ENCODE measurements at places on chromosomes 5 and 9. TPM values are rescaled to one million over a fixed set of nuclear protein-coding genes. Genes with fewer than 3 reads are reported as not detected.

DNA sequence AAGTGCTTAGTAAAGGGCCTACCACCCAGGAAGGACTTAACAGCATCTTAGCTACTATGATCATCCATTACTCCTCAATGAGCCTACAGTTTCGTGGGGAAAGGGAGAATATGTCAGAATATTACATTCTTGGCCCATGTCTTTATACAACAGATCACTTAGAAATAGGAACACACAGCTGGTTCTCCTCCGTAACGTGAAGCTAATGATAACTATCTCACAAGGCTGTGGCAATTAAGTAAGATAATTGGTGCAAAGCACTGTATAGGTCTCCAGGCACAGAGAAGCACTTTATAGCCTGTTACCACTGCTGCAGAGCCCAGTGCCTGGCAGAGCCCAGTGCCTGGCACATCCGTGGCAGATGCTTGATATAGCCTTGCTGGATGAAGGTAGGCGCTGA is 347.6 kb downstream of the SLIT3 start:
- no peak for DNase-seq
- no peaks in the 10 kb centered on the region for H3K36me3 ChIP-seq
- no peak overlapping the region for H3K4me3 ChIP-seq
- no peak overlapping the region for H3K27ac ChIP-seq
- H3K4me1 ChIP-seq, result no peaks in the 10 kb centered on the region
- H3K27me3 ChIP-seq, result no peaks in the 10 kb centered on the region

- H3K27ac ChIP-seq, result no peak overlapping the region
- DNase-seq, result peak; percentile 58
- no peaks in the 10 kb centered on the region for H3K4me1 ChIP-seq
- H3K27me3 ChIP-seq, result no peaks in the 10 kb centered on the region
- no peak overlapping the region for H3K4me3 ChIP-seq
Observed at GRCh38 chr9:83649080-83649479, 26.1 kb downstream of the IDNK start.

DNA sequence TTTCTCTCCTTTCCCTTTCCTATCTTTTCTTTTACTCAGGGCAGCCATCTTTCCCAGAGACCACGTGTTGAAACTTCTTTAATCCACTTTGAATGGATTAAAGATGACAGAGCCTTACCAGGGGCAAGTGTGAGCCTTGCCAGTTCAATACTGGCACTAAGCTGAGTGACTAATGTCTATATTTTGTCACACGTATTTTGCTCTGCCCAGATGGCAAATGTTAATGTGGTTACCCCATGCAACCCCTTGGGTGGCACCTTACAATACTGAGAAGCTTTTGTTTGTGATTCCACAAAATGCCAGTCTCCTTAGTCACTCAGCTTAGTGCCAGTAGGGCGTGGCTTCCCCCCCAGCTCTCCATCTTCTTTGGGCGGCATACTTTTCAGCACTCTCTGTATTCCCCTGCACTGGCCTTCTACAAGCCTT is 24.8 kb downstream of the ANXA1 start:
- H3K36me3 ChIP-seq, result peaks cover 48% of the 10 kb centered on the region
- peak; percentile 80 for DNase-seq
- H3K4me3 ChIP-seq, result no peak overlapping the region

DNA sequence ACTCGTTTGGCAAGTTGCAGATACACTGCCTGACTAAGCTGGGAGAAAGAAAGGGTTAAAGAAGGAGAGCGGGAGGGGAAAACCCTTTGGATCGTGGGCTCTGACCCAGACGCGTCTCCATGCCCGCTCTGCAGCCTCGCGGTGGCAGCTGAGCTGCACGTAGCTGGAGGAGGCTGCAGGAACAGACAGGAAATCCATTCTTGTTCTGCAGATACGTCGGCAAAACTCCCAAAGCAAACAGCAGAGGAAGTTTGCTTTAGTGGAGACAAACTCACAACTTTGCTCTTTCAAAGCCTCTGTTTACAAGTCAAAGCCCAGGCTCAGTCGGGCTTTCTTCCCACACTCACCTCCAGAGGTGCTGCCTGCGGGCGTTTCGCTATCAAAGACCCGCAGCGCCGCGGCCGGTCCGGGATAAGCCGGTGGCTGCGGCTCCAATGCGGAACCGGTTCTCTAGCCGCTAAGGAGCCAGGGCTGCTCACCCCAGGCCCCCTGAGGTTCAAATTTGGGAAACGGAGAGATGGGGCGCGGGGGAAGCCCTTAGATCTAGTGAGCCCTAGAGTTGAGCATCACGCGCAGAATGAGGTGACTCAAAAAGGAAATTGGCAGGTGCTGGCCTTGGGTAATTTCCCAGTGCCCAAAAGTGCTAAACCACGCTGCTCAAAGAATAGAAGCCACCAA is 60.7 kb downstream of the MAT2B start:
- no peak overlapping the region for H3K27ac ChIP-seq
- H3K4me1 ChIP-seq, result peaks cover 51% of the 10 kb centered on the region
- peak; percentile 30 for DNase-seq
- H3K4me3 ChIP-seq, result peak overlapping the region; percentile 59

DNA sequence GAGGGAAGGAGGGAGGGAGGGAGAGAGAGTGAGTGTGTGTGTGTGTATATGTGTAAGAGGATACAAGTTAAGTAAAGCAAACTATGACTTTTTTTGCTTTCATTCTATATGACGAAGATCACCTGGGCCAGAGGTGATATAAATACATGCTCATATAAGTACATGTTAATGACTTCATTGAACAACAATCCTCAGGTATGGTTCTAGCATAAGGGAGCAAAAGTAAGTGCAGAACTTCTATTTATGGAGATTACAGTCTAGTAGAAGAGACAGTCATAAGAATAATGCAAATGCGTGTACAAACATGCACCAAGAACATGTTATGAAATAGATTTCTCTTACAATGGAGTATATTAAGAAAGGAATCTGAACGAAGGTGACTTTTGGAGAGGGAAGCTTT is 1804.0 kb downstream of the MAT2B start:
- no peak overlapping the region for H3K27ac ChIP-seq
- peaks cover 8% of the 10 kb centered on the region for H3K4me1 ChIP-seq
- H3K36me3 ChIP-seq, result no peaks in the 10 kb centered on the region
- no peak overlapping the region for H3K4me3 ChIP-seq

DNA sequence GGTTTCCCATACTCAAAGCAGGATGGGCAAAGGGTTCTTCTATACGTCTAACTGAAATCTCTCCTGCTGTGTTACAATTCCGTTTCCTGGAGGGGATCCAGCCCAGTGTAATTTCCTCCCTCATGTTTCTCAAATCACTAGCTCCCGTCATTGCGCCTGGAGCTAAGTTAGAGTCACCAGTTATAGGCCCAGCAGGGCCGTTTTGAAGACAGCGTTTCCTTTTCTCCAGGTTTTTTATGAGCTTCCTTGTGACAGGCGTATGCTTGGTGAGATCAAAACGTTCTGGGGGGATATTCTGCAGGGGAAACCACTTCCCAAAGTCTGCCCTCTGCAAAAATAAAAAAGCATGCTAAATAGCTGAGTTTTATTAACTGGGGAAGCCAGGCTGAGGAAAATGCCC is 53.0 kb upstream of the WWC1 start:
- H3K4me3 ChIP-seq, result no peak overlapping the region
- no peaks in the 10 kb centered on the region for H3K36me3 ChIP-seq
- H3K4me1 ChIP-seq, result no peaks in the 10 kb centered on the region

DNA sequence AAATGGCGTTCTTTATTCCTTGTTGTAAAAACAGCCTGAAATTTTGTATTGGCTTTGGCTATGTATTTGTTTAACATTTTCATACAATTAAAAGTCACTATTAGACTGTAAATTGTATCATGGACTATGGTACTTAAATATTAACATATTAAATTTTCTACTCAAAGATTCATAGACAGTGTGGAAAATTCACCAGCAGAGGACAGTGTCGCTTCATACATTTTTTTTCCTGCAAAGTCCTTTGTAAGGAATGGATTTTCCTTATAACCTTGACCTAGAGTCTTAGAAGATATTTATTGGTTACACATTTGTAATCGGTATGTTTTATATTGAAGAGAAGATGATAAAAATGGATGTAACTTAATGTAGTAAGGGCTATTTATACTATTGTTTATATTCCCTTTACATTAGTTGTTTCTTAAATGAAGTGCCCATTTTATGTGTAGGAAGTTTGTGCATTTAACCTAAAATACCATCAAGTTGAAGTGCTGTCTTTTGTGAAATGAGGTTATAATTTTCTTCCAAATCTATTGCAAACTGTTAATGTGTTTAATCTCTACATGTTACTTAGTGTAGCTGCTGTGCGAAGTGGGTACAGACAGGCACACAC is 150.1 kb downstream of the KDM4C start:
- no peaks in the 10 kb centered on the region for H3K4me1 ChIP-seq
- no peaks in the 10 kb centered on the region for H3K27me3 ChIP-seq
- peak; percentile 52 for DNase-seq
- no peak overlapping the region for H3K4me3 ChIP-seq
- no peaks in the 10 kb centered on the region for H3K36me3 ChIP-seq
- no peak overlapping the region for H3K27ac ChIP-seq

DNA sequence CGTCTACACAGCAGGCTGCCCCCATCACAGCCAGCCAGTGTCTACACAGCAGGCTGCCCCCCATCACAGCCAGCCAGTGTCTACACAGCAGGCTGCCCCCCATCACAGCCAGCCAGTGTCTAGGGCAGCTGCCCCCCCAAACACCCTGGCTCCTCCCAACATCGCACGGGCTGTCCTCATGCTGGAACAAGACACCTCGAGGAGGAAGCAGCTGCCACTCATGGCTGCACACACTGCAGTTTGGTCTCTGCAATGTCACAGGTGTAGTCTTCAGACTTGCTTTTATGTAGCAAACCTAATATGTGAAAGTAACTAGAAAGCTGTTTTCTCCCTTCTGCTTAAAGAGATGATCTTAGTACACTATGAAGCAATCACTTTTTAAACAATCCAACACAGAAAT is 9.7 kb downstream of the LRRC14B start:
- H3K27me3 ChIP-seq, result no peaks in the 10 kb centered on the region
- DNase-seq, result no peak
- H3K4me3 ChIP-seq, result no peak overlapping the region
- H3K27ac ChIP-seq, result no peak overlapping the region
- peaks cover 25% of the 10 kb centered on the region for H3K36me3 ChIP-seq

DNA sequence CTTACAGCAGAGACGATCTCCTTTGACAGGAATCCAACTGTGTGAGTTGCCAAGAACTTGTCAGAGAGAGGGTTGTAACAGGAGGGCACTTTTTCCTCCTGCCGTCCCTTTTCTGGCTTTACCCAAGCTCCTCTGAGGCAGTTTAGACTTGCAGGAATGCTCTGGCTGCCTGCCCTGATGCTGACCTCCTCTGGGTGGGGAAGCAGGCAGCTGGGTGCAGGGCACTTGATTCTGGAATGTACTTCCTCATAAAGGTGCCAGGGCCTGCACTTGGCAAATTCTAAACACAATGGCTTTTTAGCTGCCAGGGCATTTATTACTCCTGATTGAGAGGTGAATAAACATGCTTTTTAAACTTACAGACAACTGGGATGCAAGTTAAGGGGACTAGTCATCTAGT is 190.4 kb downstream of the EPB41L4A start:
- DNase-seq, result peak; percentile 87
- peaks cover 13% of the 10 kb centered on the region for H3K36me3 ChIP-seq
- no peak overlapping the region for H3K4me3 ChIP-seq
- H3K27ac ChIP-seq, result peak overlapping the region; percentile 80
- no peaks in the 10 kb centered on the region for H3K27me3 ChIP-seq
- peaks cover 25% of the 10 kb centered on the region for H3K4me1 ChIP-seq

DNA sequence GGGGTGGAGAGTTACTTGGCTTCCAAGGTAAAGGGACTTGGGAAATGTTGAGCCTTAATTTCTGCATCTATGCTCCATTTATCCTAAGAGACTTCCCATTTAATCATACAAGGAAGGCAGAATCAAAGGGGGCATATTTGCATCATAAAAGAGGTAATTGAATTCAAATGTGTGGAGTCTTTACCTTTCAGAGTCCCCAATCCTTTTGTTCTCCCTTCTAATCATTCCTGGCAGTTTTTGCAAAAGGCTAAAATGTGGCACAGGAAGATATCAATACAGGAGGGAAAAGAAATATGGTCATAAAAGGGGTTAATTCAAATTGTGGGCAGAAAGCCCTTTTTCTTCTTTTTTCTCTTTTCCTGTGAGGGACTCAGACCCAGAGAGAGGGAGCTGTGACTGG is 69.5 kb downstream of the SFXN1 start:
- H3K27me3 ChIP-seq, result peaks cover 53% of the 10 kb centered on the region
- H3K36me3 ChIP-seq, result no peaks in the 10 kb centered on the region
- no peak overlapping the region for H3K27ac ChIP-seq
- no peaks in the 10 kb centered on the region for H3K4me1 ChIP-seq
- no peak overlapping the region for H3K4me3 ChIP-seq
- no peak for DNase-seq

DNA sequence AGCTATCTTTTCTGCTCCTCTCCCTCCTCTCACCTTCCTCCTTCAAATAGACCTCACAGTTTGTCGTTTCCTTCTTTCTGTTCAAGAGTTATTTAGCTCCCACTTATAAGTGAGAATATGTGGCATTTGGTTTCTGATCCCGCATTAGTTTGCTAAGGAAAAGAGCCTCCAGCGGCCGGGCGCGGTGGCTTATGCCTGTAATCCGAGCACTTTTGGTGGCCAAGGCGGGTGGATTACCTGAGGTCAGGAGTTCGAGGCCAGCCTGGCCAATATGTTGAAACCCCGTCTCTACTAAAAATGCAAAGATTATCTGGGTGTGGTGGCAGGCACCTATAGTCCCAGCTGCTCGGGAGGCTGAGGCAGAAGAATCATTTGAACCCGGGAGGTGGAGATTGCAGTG is 2101.6 kb downstream of the MAT2B start:
- no peak for DNase-seq
- no peaks in the 10 kb centered on the region for H3K36me3 ChIP-seq
- no peak overlapping the region for H3K4me3 ChIP-seq
- no peaks in the 10 kb centered on the region for H3K27me3 ChIP-seq
- no peaks in the 10 kb centered on the region for H3K4me1 ChIP-seq

DNA sequence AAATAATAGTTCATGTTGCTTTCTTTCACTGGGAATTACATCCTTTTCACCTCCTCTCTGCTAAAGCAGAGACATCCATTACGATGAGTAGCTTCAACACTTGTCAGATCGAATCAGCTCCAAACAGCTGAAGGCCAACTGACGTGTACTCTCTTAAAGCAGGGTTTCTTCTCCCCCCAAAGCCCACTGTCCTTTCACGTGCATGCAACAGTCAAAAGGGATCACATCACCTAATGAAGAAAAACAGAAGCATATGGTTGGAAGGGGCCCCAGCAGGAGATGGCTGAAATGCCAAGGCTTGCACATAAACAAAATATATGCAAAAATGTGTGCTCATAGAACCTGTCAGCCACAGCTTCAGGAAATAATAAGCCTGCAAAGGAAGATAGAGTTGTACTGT is 421.6 kb downstream of the ANXA1 start:
- H3K4me3 ChIP-seq, result no peak overlapping the region
- H3K36me3 ChIP-seq, result no peaks in the 10 kb centered on the region
- DNase-seq, result no peak
- no peaks in the 10 kb centered on the region for H3K4me1 ChIP-seq
- H3K27ac ChIP-seq, result no peak overlapping the region

GRCh38 chr9:34374905-34375552 is 1.7 kb downstream of the MYORG start:
- peak overlapping the region; percentile 72 for H3K4me3 ChIP-seq
- no peaks in the 10 kb centered on the region for H3K36me3 ChIP-seq
- DNase-seq, result peak; percentile 34
- no peaks in the 10 kb centered on the region for H3K27me3 ChIP-seq

GRCh38 chr9:27784847-27785713 is 211.8 kb upstream of the C9orf72 start:
- peak; percentile 74 for DNase-seq
- H3K4me3 ChIP-seq, result no peak overlapping the region
- H3K27me3 ChIP-seq, result no peaks in the 10 kb centered on the region
- peaks cover 6% of the 10 kb centered on the region for H3K4me1 ChIP-seq
- H3K27ac ChIP-seq, result no peak overlapping the region

The FOXD4 gene
- 2.4 TPM for total RNA-seq

The ADRB2 gene
- total RNA-seq, result 6.9 TPM

The PRDM9 gene
- total RNA-seq, result not detected

The NR2F1-AS1 gene
- total RNA-seq, result 3.2 TPM

The OR13C9 gene
- not detected for total RNA-seq

The DMRT2 gene
- total RNA-seq, result not detected

The LEAP2 gene
- total RNA-seq, result 2.9 TPM

The SLC2A6 gene
- 0.32 TPM for total RNA-seq

The CDH10 gene
- total RNA-seq, result 0.33 TPM

Data from MCF 10A (cell line).